ENCODE measurements at places on chromosomes 6 and 20.

GRCh38 chr20:58889798-58890517 is 37.4 kb downstream of the GNAS start:
- no peak for DNase-seq

DNA sequence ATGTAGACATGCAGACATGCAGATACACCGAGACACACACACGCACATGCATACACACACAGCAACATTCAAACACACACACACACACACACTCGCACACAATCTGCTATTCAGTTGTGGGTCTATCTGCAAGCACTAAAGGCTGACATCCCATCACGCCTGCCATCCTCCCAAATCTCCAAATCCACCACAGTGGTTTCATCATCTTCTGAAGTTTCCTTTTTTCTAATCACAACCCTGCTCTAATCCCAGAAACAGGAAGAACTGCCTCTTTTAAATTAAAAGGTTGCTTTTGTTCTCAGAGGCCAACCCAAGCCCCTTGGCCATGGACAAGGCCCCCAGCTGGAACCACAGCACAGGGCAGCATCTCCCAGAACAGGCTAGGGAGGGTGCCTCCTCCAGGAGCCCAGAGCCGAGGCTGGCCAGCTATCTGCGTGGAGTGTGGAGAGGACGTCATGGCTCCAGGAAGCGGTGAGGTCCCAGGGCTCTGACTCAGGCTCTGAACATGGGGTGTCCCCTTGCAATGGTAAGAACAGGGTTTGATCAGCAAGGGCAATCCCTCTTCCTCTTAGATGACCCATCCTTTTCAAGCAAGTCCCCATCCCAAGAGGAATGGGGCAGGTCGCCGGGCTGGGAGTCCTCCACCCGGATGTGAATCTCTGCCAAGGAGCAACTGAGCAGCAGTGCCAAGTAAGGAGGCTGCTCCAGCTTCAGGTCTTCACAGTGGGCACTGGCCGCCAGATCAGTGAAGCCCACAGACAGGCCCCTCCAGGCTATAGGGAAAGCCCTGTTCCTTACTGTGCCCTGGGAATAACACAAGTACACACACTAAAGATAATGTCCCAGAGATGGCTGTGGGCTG is 14.7 kb downstream of the FOXF2 start:
- DNase-seq: no peak

GRCh38 chr6:149860834-149861602 is 3.1 kb downstream of the LRP11 start:
- no peak for DNase-seq

DNA sequence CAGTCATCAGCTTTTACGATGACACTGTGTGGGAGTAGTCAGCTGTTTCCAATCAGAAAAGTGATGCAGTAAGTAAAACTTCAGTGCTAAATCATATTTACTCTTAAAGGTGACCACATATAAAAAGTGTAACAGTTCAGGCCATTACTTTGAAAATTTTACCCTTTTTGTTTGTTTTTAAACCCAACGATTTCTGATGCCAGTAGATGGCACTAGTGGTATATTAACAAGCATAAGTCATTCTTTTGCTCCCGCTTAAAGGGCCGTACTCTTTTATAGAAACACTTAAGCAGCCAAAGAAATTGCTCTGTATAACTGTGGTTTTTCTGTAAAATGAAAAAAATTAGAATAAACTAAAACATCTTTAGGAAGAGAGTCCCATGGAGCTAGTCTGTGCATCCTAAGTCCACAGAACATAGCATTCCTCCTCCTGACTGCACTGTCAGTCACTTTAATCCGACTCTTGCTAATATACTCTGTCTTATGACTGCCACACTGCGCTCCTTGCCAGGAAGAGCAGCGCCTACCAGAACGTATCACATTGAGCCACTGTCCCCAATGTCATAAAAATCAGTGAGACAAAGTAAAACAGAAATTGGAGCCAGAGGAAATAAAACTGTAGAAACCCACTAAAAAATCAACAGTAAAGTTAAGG is 25.0 kb downstream of the HEBP2 start:
- DNase-seq: no peak

GRCh38 chr6:121157906-121158305 is 176.4 kb downstream of the TBC1D32 start:
- DNase-seq: no peak

All from T1000 (cell line).